ENCODE measurements at places on chromosomes 2 and 18.

DNA sequence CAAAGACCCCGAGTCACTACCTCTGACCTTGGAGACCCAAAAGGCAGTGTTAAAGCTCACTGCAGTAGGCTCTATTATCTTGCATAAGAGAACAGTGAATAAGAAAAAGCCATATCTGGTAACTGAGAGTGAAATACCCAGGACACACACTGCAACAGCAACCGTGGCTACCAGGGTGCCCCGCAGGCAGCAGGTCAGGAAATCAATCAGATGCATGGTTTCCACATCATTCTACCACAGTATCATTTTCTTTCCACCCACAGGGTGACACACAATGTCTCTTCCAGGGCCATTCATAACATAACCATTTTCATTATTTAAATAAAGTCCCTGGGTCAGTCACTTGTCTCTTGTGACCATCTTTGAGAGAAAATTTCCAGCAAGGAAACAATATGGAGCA is 131.3 kb downstream of the CCBE1 start:
- H3K4me3 ChIP-seq, result no peak overlapping the region
- DNase-seq, result no peak
- H3K27me3 ChIP-seq, result no peaks in the 10 kb centered on the region
- H3K27ac ChIP-seq, result peak overlapping the region; percentile 39

GRCh38 chr2:72106978-72107377 is 40.7 kb downstream of the CYP26B1 start:
- no peaks in the 10 kb centered on the region for H3K36me3 ChIP-seq
- no peaks in the 10 kb centered on the region for H3K4me1 ChIP-seq
- H3K4me3 ChIP-seq, result no peak overlapping the region
- no peak for DNase-seq
- H3K27me3 ChIP-seq, result peaks cover 61% of the 10 kb centered on the region

DNA sequence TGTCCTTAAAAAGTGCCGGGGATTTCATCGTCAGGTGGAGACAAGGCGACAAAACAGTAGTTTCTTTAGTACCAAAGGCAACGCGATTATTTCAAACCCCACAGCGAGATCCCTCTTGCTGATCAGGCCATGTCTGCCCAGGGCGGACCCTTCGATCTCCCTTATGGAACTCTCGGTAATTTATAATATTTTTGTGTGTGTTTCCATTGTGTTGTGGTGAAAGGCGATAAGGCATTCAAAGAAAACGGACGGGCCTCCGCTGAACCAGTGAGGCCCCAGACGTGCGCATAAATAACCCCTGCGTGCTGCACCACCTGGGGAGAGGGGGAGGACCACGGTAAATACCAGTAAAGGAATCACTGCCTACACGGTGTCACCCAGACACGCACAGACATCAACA is 1.4 kb upstream of the GAD1 start:
- H3K4me3 ChIP-seq, result peak overlapping the region; percentile 59
- no peak overlapping the region for H3K27ac ChIP-seq
- H3K4me1 ChIP-seq, result peaks cover 59% of the 10 kb centered on the region
- no peak for DNase-seq
- H3K27me3 ChIP-seq, result peaks cover 97% of the 10 kb centered on the region

GRCh38 chr2:135043345-135043744 is 3.9 kb downstream of the MAP3K19 start:
- DNase-seq, result no peak
- H3K4me1 ChIP-seq, result peaks cover 5% of the 10 kb centered on the region
- H3K27me3 ChIP-seq, result peaks cover 5% of the 10 kb centered on the region
- no peak overlapping the region for H3K27ac ChIP-seq

DNA sequence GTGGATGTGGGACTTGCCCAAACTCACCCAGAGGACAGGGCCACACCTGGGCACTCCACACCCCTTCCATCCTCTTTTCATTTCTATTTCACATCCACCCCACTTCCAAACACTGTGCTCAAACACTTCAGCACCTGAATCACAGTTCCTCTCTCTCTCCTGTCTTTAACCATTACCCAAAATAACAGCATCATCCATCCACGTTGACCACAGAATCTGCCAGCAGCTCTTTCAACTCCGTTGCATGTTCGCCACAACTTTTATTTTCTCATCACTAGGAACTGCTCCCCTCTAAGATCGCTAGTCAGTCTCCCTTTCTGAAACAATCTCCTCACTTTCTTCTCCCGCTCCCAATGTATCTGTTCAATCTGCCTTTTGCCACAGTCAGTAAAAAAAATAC is 121.6 kb upstream of the HNRNPA3 start:
- H3K27ac ChIP-seq, result no peak overlapping the region
- no peak overlapping the region for H3K4me3 ChIP-seq
- H3K4me1 ChIP-seq, result no peaks in the 10 kb centered on the region
- no peaks in the 10 kb centered on the region for H3K36me3 ChIP-seq
- no peak for DNase-seq
- peaks cover 14% of the 10 kb centered on the region for H3K27me3 ChIP-seq

DNA sequence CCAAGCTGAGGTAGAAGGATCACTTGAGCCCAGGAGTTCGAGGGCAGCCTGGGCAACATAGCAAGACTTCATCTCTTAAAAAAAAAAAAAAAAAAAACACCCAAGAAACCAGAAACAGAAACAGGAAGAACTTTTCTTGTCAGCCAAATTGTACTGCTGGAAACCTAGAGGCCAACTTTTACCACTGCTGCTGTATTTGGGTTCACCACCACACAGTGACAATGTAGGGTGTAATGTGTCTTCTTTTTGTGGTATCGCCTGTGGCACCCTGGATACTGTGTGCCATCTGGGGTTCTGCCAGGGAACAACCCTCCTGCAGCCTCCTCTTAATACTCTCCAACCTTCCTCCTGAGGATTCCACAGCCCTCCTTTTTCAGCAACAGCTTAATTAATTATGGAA is 72.6 kb downstream of the STK39 start:
- H3K27me3 ChIP-seq, result no peaks in the 10 kb centered on the region
- no peaks in the 10 kb centered on the region for H3K36me3 ChIP-seq
- H3K4me1 ChIP-seq, result peaks cover 36% of the 10 kb centered on the region
- no peak overlapping the region for H3K4me3 ChIP-seq
- H3K27ac ChIP-seq, result peak overlapping the region; percentile 16
